Progenitor cell of endocrine pancreas (in vitro differentiated cells): ENCODE measurements at places on chromosomes 5 and 9.
A peak's percentile ranks its signal among the peaks of the same experiment; 100 is the strongest.

DNA sequence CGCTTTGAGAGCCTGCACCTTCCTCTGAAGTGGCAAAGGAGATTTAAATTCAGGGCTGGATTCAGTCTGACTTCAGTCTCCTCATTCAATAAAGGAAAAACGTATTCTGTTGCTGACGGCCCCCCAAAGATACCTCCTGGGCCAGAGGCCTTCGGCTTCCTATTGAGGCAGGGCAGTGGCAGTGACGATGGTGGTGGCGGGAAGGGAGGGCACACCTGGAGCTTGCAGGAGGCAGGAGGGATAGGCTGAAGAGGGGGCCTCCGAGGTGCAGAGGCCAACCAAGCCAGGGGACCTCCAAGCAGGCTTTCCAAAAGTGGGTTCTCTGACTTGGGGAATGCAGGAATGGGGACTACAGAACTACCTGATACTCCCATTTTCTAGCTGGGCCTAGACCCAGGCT, 15.9 kb downstream of the RNF44 start:
- no peak for DNase-seq
- peaks cover 3% of the 10 kb centered on the region for H3K4me1 ChIP-seq
- no peaks in the 10 kb centered on the region for H3K27me3 ChIP-seq

GRCh38 chr9:35482071-35482470, 7.8 kb upstream of the RUSC2 start:
- no peaks in the 10 kb centered on the region for H3K36me3 ChIP-seq
- peaks cover under 1% of the 10 kb centered on the region for H3K4me1 ChIP-seq
- no peak overlapping the region for H3K4me3 ChIP-seq
- H3K27me3 ChIP-seq = peaks cover 3% of the 10 kb centered on the region

DNA sequence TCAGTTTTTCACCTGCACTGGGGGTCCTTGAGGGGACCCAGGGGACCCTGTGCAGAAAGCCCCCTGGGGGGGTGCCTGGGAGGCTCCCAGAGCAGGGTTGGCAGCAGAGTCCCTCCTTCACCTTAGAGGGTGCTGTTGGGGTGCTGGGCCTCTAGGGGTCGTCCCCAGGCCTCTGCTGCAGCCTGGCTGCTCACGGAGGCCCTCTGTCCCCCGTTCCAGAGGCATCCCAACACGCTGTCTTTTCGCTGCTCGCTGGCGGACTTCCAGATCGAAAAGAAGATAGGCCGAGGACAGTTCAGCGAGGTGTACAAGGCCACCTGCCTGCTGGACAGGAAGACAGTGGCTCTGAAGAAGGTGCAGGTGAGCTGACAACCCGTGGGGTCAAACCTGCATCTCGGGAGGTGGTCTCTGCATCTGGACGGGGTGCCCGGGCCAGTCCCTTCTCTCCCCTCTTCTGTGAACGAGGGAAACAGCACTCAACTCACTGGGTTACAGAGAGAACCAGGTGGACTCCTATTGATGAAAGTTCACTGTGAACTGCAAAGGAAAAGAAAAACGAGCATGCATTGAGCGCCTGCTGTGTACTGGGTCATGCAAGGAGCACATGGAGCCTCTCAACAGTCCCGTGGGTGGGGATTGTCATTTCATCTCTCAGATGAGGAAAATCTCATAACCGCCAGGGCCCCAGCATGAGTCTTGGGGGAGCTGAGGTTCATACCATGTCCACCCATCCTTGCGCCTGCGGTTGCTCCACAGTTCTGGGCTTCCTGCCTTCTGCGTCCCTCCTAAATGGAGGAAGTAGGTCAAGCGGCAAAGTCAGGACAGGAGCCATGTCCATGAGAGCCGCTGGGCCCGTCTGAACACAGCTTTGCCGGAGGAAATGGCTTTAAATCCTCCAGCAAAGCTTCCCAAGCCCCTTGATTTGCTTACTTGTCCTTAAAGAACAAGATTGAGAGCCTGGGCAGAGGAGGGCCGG, 54.8 kb downstream of the NEK6 start:
- no peak for DNase-seq
- H3K27ac ChIP-seq = no peak overlapping the region
- no peaks in the 10 kb centered on the region for H3K27me3 ChIP-seq
- peaks cover 5% of the 10 kb centered on the region for H3K36me3 ChIP-seq

DNA sequence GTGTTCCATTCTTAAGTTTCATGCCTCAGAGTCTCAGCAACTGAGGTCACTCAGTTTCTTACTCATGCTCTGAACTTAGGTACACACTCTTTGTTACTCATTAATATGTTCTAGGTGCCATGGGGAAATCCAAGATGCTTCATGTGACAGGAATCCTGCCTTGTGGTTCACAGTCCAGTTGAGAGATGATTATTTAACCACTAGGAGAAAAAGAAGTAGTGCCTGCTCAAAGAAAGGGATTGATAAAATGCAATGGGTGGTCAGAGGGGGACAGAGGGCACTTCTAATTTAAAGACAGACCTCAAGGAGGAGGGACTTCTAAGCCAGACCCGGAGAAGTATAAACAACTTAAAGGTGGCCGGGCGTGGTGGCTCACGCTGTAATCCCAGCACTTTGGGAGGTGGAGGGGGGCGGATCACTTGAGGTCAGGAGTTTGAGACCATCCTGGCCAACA, 69.0 kb downstream of the UGCG start:
- no peak overlapping the region for H3K27ac ChIP-seq
- H3K27me3 ChIP-seq = peaks cover 5% of the 10 kb centered on the region
- H3K36me3 ChIP-seq = no peaks in the 10 kb centered on the region
- H3K4me1 ChIP-seq = peaks cover 4% of the 10 kb centered on the region

DNA sequence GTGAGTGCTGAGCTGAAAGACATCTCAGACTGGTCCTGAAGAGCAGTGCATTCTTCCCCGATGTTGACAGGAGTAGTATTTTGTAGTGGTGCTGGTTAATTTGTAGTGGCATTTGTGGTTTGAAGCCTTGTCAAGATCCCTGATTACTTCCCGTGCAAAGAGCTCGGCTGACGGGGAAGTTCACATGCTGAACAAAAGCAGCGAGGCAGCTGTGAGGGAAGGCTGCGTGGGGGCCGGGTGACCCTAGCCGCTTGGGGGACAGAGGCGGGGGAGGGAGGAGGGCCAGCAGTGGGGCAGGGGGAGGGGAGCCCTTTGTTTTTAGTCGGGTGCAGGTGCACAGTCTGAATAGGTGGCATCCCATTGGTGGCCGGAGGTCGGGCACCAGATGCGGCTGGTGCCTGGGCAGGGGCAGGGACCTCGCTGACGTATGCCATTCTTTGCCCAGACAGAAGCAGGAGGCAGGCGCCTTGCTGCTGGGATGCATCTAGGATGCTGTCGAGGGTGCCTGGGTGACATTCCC, 64.7 kb downstream of the CRB2 start:
- H3K36me3 ChIP-seq = peaks cover 11% of the 10 kb centered on the region
- H3K27ac ChIP-seq = no peak overlapping the region
- no peak for DNase-seq

DNA sequence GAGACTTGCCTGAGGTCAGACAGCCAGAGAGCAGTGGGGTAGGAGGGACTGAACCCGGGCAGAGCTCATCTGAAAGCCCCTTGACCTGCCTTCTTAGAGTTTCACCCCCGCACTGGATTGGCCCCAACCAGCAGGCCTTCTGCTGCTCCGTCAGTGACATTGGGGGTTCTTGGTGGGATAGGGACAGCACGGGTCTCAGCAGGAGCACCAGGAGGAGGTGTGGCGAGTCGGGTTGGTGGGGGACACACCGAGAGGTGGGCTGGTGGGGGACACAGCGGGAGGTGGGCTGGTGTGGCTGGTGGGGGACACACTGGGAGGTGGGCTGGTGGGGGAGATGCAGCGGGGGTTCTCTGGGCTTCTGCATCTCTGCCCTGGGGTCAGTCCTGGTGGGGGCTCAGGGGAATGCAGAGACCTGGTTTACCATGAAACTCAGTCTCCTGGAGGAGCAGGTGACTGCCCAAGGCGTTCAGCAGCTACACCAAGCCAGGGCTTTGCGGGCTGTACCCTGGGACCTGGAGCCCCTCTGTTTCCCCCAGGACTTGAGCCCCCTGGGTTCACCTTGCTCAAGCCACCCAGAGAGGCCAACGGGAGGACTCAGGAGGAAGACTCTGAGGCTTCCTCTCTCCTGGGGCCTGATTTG, 28.1 kb upstream of the RNU6ATAC start:
- H3K4me3 ChIP-seq = no peak overlapping the region
- no peak overlapping the region for H3K27ac ChIP-seq
- H3K4me1 ChIP-seq = peaks cover 6% of the 10 kb centered on the region
- H3K36me3 ChIP-seq = no peaks in the 10 kb centered on the region

DNA sequence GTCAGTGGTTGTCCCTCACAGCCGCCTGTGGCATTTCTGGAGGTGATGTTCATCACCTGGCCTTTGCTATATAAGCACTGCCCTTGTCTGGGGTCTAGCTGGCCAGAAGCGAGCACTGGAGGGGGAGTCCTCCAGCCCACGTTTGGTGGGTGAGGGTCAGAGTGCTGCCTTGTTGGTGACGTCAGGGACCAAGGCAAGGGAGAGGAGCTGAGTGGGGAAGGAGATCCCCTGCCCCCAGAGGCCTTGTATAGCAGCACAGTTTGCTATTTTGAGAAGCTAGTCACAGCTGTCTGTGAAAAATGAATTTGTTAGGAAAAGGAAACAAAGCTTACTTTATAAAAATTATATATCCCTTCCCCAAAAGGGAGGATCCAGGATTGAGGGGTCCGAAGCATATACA, 49.8 kb downstream of the SYK start:
- H3K36me3 ChIP-seq = no peaks in the 10 kb centered on the region
- H3K27me3 ChIP-seq = no peaks in the 10 kb centered on the region
- no peaks in the 10 kb centered on the region for H3K4me1 ChIP-seq
- no peak for DNase-seq
- no peak overlapping the region for H3K27ac ChIP-seq
- no peak overlapping the region for H3K4me3 ChIP-seq

DNA sequence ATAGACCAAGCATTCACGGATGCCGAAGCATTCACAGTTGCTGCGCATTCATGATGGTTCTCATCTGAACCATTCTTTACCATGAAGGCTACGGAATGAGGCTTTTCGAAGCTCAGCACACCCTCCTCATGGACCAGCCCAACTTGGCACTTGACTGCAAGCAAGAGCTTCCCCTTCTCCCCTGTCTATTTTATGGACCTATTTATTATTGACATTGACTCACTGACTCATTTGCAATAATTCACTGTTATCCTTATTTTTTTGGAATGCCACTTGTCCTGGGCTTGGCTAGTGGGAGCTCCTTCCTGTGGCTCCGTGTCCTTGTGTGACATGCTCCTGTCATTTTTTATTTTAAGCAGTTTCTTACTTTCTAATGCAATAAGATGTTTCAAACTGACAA, 51.5 kb upstream of the ICE1 start:
- no peak for DNase-seq
- no peak overlapping the region for H3K27ac ChIP-seq
- peaks cover 6% of the 10 kb centered on the region for H3K27me3 ChIP-seq
- H3K4me3 ChIP-seq = no peak overlapping the region

DNA sequence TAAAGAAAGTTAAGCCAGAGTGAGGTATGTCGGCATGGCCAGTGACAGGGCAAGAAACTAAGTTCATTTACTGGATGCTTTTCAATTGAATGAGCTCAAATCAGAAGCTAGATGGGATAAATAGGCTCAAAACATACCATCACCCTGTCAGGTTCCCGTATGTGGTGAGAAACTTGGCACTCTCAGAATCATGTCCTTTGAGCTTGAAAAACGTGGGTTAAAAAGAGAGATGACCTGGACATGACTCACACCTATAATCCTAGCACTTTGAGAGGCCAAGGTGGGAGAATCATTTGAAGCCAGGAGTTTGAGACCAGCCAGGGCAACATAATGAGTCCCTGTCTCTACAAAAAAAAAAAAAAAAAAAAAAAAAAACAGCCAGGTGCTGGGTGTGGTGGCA, 121.7 kb upstream of the RGMB start:
- peaks cover 5% of the 10 kb centered on the region for H3K4me1 ChIP-seq
- DNase-seq = no peak
- H3K4me3 ChIP-seq = no peak overlapping the region
- H3K27ac ChIP-seq = no peak overlapping the region
- H3K36me3 ChIP-seq = no peaks in the 10 kb centered on the region

DNA sequence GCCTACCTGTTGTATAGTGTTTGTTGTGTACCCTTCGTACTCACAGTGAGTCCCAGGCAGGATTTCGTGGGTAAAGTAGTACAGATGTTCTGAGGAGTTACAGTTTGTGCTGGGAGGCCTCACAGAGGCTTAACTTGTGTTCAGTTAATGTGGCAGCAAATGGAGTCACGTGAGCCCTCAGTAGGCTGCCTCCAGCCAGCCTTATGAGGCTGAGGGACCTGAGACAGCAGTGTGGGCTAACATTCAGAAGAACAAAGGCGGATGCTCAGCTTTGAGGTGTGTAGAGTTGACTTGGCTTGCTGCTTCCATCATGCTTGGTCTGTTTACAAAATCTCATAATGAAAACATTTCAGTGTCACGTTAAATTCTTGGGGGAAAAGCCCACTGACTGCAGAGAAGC, 118.1 kb downstream of the TRIO start:
- H3K27me3 ChIP-seq = no peaks in the 10 kb centered on the region
- no peak for DNase-seq
- no peaks in the 10 kb centered on the region for H3K36me3 ChIP-seq
- H3K27ac ChIP-seq = peak overlapping the region; percentile 19
- no peak overlapping the region for H3K4me3 ChIP-seq
- peaks cover 62% of the 10 kb centered on the region for H3K4me1 ChIP-seq

DNA sequence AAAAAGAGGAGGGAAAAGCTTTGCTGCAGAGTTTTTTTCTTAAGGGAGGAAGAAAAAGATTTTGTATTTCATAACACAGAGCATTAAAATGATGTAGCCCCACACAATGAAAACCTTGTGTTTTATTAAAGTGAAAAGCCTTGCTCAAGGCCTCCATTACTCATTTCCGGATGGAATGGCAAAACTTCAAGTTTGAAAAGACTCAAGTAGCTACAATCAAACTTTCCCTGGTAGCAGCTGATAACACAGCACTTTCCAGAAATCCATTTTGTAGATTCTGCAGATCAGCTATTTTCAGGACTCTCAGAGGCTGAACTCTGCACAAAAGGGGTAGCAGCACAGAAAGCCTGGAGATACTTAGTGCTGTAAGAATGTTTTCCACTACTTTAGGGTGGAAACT, 374.8 kb downstream of the NFIB start:
- H3K4me3 ChIP-seq = no peak overlapping the region
- no peak for DNase-seq
- H3K27ac ChIP-seq = no peak overlapping the region
- peaks cover 9% of the 10 kb centered on the region for H3K4me1 ChIP-seq
- no peaks in the 10 kb centered on the region for H3K36me3 ChIP-seq
- H3K27me3 ChIP-seq = no peaks in the 10 kb centered on the region

DNA sequence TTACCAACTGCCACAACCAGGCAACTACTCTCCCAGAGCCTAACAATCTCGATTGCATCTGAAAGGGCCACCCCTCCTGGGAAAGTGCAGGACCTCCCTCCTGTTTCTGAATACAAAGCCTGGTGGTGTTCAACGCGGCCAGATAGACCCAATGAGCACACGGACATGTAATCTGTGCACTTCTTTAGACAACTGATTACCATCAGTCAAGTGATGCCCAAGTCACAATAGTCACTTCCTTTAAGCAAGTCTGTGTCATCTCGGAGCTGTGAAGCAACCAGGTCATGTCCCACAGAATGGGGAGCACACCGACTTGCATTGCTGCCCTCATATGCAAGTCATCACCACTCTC, 739 bp downstream of the C9orf72 start:
- peak overlapping the region; percentile 98 for H3K4me3 ChIP-seq
- peaks cover 16% of the 10 kb centered on the region for H3K4me1 ChIP-seq
- H3K27me3 ChIP-seq = no peaks in the 10 kb centered on the region
- no peak for DNase-seq
